H1 (cell line): ENCODE measurements at places on chromosomes 12 and 14. TPM values are rescaled to one million over a fixed set of nuclear protein-coding genes. Genes with fewer than 3 reads are reported as not detected.

The FERMT2 gene
- 51.4 and 53.3 TPM in 2 replicates for polyA plus RNA-seq

The ZNF384 gene
- 59.0 and 75.1 TPM in 2 replicates for polyA plus RNA-seq

The PALS1 gene
- polyA plus RNA-seq = 4.2 and 6.7 TPM in 2 replicates

The TEX52 gene
- polyA plus RNA-seq = not detected in 2 replicates

GRCh38 chr12:68245180-68246021, 8.0 kb downstream of the IL22 start:
- no peak for DNase-seq

GRCh38 chr12:78155546-78155945, 324.9 kb downstream of the NAV3 start:
- DNase-seq = no peak

- no peak for DNase-seq
These were observed 42.5 kb downstream of the LMO3 start for GRCh38 chr12:16563504-16563903.

- no peak for DNase-seq
These were observed 66.8 kb upstream of the CFL2 start for GRCh38 chr14:34781242-34781641.

DNA sequence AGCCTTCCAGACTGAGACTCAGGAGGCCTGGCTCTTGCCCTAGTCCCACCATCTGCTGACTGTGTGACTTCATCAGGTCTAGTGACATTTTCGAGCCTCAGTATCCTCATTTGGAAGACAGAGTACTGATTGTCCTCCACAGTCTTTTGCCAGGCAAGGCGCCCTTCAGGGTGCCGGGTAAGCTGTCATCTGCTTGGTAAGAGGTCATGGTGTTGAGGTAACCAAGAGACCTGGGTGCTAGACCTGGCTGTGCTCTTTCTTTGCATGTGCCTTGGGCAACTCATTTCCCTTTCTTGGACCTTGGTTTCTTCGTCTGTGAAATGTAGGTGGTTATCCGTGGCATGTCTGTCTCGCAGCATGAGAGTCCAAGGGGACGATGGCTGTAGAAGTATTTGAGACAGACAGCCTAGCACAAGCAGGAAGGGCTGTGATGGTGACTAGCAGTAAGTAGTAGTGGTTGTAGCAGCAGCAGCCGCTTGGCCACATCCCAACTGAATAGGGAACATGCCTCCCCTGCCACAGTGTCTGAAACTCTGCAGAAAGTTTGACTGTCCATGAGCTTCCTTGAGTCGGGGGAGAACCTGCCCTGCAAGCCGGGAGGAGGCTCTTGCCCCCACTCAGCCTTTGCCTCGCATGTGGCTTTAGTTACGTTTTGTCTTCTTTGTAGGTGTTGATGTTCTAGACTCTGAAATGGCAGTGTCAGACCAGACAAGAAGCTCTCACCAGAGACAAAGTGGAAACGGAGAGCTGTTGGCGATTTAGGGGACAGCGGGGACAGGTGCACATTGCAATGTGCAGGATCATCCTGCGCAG, 40.3 kb downstream of the EVL start:
- DNase-seq = no peak

DNA sequence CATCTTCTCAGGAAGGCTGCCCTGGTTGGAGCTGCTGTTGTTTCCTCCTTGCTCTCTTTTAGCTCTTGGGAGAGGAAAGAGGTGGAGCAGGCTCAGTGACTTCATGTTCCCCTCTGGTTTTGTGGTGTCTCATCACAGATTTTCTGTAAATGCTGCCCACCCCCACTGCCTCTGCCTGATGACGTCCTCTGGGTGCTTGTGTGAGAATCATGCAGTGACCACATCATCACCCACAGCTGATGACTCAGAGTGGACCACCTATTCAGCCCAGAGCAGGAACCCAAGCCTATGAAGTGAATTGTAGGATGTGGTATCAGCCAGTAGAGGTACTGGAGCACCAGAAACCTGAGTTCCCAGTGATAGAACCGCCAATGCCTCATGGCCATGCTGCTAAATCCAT, at the start of gene GZMB:
GZMB (minus strand) TSS at position 33 of the 400 bp plus-strand sequence; CDS start at position 3, 30 bp downstream.
- DNase-seq = no peak

GRCh38 chr12:132263061-132263360, 66.4 kb downstream of the GALNT9 start:
- DNase-seq = no peak

DNA sequence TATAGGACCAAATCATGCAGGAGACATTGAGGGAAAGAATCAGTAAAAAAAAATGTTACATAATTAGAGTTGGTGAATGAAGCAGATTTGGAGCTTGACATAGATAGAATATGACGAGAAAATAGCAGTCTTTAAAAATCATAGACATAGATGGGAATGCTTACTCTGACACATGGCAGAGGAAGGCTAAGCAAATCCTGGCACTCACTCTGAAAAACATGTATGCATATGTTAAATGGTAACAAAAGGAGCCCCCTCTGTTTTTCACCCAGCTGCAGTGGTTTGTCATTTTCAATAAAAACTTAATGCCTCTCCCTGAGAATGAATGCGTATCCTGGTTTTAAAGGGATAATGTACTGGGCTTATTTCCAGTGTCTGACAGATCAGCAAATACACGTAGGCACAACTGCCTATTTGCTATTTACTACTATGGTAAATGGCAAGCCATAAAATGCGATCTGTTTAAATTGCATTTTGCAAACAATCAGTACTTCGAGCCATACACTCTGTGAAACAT, 561.2 kb upstream of the SEL1L start:
- DNase-seq = no peak

GRCh38 chr14:101315802-101316296, 245.4 kb upstream of the DIO3 start:
- DNase-seq = peak; percentile 27

- DNase-seq = no peak
These were observed 93.2 kb downstream of the NKX2-1 start for GRCh38 chr14:36426836-36427235.

DNA sequence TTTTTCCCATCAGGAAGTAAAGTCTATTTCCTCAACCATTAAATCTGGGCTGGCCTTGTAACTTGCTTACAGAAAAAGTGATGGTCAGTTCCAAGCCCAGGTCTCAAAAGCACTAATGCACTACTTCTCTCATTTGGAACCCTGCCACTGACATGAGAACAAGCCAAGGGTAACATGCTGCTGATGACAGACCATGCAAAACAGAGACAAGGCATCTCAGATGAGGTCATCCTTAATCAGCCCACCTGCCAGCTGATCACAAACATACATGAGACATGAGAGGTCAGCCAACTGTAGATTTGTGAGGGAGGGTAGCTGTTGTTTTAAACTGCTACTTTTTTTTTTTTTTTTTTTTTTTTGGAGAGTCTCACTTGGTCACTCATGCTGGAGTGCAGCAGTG, 16.2 kb downstream of the TWF1 start:
- DNase-seq = no peak

DNA sequence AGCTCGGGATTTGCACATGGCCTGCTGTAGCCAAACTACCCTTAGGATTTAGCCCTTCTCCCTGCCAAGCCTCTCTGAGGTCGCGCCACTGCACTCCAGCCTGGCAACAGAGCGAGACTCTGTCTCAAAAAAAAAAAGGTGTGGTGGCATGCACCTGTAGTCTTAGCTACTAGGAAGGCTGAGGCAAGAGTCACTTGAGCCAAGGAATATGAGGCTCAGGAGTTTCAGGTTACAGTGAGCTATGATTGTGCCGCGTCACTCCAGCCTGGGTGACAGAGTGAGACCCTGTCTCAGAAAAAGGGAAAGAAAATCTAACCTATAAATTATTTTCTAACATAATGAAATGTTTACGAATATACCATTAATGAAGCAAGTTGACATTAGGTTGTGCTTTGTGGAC, 29.7 kb downstream of the ESRRB start:
- no peak for DNase-seq
